ENCODE measurements at places on chromosomes 16 and 17.

DNA sequence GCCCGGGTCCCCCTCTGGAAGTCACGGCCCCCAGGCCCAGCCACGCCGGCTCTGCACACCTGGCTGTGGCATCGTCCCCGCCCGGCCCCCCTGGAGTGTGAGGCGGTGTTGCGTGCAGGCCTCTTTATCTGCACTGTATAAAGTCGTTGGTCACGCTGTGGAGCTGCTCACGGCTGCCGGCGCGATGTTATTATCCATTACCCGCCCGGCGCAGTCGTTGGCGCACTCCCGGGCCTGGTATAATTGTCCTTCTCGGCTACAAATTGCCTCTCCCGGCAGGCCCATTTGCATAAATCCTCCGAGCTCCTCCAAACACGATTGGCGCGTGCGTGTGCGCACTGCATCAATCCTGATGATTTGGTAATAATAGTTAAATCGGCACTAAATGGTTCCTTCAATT lies 57.8 kb downstream of the BAHCC1 start:
- peak; percentile 90 for DNase-seq

DNA sequence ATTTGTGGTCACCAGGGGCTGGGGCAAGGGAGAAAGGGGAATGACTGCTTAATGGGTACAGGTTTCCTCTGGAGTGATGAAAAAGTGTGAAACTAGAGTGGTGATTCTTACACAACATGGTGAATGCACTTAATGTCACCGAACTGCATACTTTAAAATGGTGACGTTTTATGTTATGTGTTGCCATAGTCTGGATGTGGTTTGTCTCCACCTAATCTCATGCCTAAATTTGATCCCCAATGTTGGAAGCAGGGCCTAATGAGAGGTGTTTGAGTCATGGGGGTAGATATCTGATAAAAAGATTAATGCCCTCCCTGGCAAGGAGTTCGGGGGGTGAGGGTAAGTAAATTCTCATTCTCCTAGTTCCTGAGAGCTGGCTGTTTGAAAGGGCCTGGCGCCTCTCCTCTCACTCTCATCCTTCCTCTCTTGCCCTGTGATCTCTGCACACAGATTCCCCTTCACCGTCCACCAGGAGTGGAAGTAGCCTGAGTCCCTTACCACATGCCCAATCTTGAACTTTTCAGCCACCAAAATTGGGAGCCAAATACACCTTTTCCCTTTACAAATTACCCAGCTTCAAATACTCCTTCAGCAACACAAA lies 15.3 kb downstream of the XPO6 start:
- no peak for DNase-seq

GRCh38 chr17:11250161-11250560 lies 9.1 kb downstream of the SHISA6 start:
- DNase-seq, result no peak

GRCh38 chr16:89325861-89326471 lies 108.5 kb downstream of the ZNF778 start:
- peak; percentile 33 for DNase-seq

DNA sequence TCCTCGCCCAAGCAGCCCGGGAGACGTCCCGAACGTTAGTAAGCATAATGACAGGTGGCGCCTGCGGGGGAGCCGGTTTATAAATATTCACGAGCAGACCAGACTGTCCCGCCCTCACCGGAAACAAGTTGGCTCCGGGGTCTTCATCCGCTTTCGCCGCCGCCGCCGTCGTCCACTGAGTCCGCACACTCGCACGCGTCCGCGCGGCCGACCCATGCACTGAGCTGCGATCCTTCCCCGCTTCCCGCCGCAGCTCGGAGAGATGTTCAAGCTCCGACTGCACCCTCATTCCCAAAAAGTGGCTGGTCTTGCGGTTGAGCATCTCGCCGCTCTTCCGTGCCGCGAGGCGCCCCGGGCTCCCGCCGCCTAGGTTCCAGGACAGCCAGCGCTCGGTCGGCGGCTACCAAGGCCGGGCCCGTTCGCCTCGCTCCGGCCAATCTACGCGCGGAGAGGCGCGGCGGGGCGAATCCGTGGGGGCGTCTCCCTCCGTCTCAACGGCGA lies 385 bp downstream of the CFAP119 start:
- no peak for DNase-seq

DNA sequence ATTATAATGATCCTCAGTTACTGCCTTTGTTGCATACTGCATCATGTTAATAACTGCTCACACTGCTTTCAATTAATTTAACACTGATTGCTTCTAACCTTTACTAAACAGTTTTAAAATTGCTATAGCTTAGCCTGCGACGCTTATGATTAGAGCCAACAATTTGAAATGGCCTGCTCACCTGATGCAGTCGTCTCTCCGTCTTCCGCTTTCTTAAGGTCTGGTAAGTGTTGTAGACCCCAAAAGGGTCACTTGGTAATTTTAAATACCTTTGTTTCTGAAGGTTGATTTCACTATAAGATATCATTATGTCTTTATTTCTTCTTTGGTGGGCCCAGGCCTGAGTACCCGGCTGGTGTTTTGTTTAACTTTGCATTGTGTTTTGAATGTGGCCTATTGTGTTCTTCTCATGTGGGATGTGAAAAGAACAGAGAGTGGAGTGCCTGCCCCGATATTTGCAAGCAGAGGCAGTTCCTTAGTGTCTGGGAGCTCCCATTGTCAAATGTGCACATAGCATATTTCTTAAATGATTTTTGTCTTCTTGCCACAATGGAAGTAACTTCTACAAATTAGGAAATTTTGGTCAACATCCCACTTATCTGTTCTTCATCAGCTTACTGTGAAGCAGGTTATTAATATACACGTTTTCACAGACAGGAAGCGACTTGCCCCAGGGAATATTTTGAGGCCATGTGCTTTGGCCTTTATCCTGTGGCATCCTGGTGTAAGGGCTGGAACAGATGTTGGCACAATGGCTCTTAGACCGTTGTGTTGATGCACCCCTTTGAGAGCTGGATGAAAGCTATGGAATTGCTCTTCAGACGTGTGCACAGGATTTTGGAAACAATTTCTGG lies 2.9 kb downstream of the PHKB start:
- DNase-seq, result no peak

DNA sequence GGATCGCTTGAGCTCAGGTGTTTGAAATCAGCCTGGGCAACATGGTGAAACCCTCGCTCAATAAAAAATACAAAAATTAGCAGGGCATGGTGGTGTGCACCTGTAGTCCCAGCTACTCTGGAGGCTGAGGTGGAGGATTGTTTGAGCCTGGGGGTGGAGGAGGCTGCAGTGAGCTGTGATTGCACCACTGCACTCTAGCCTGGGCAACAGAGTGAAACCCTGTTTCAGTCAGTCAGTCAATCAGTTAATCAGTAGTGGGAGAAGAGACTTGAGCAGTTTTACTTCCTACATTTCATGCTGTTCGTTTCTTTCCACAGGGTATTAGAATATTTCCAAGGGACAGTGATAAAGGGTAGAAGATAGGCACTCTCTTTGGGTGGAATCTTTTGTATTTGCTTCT lies 8.8 kb downstream of the MAP3K3 start:
- no peak for DNase-seq

DNA sequence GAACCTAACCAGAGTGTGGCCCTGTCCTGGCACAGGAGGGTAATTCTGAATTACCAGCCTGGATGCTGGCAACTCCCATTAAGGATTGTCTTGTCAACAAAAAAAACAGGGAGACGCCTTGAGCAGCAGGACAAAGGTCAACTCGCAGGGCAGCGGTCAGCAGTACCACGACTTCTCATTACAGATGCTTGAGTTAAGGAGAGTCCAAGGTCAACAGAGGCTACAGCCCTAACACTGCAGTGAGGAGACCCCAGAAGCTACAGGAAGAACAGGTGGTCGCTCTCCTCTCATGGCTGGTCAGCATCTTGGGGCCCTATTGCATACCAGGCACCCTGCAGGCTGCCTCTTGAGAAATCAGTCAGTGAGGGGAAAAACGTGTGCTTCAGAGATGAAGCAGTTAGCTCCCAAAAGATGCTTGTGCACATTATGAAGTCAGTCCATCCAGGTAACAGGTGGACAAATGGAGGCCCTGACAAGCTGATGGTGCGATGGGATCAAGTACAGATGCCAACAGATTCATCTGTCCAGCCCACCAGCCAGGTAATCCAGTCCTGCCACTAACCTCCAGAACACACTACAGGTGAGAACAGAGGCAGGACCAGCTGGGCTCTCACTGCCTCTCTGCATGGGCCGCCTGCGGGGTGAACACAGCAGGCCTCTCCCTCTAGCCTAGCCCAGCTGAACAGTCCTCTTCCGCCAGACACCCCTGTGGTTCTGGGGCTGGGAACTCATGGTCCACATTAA lies 4.2 kb downstream of the CSNK1D start:
- no peak for DNase-seq

GRCh38 chr16:17408955-17409441 lies 61.8 kb downstream of the XYLT1 start:
- no peak for DNase-seq

DNA sequence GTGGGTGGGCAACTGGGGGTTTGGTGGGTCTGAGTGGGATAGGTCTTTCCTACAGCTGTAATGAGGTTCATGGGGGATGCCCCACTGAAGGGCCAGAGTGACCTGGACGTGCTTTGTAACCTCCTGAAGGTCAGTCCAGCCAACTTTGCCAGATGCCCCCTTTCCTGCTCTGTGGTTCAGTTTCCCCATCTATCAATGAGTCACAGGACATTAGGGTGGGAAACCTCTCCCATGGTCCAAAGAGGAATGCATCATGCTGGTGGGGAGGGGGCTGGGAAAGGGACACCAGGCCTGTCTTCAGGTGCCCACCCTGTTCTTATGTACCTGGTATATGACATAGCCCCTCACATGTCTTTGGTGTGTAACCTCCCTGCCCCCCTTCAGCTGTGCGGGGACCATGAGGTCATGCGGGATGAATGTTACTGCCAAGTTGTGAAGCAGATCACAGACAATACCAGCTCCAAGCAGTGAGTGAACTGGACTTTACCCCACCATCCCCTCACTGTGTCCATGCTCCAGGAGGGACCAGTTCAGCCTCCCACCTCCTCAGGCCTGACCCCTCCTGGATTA lies 24.0 kb upstream of the ALKBH5 start:
- no peak for DNase-seq

DNA sequence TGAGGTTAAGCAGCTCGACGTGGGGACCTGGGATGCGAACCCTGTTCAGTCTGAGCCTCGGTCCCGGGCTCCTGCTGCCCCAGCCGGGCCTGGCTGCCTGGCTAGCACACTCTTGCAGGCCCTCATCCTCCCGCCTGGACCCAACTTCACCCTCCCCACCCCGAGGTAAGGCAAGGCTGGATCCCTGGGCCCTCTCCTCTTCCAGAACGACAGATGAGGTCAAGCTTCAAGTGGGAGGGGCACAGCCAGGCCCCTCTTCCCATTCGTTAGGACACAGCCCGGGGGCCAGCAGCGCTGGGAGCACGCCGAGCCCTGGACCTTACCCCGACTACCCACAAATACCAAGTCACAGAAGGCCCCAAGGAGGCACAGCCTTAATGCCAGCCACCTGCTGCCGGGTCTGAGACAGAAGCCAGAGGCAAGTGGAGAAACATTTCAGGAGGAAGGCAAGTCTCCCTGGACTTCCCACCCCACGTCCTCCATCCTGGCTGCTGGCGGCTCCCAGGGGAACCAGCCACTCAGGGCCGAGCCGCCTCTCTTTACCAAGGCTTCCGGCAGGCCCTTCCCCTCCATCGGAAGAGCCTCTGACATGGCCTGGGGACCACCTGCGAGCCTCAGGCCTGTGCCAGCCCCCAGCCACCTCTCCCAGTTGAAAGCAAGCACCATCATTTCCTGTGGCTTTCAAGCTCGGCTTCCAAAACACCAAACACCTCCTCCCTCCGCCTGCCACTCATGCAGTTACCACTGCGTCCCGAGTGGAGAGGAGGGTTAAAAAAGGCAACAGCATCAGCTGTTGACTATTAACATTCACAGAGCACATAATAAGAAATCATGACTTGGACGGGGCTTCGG lies 59.9 kb downstream of the RPH3AL start:
- no peak for DNase-seq

DNA sequence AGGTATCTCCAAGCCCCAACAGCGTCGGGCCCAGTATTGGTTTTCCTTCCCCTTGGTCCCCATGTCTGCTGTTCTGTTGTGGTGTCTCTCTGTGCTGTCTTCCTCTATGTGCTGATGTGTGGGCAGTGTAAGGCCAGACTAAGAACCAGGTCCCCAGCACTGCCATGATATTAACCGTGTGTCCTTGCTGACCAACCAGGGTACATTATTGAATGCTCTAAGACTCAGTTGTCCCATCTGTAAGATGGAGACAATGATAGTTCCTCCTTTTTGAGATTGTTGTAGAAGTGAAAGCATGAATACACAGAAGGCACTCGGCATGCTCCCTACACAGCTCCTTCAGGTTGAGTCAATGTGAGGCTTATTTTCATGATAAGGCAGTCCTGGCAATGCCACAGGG lies 20.6 kb downstream of the AOC3 start:
- no peak for DNase-seq

Data from NCI-H1436 (cell line).